ENCODE measurements at places on chromosomes 1 and 21.

GRCh38 chr1:226610671-226611070 is 62.1 kb downstream of the STUM start:
- DNase-seq = peak; percentile 17

GRCh38 chr1:195336812-195337211 is 1271.4 kb downstream of the KCNT2 start:
- no peak for DNase-seq

DNA sequence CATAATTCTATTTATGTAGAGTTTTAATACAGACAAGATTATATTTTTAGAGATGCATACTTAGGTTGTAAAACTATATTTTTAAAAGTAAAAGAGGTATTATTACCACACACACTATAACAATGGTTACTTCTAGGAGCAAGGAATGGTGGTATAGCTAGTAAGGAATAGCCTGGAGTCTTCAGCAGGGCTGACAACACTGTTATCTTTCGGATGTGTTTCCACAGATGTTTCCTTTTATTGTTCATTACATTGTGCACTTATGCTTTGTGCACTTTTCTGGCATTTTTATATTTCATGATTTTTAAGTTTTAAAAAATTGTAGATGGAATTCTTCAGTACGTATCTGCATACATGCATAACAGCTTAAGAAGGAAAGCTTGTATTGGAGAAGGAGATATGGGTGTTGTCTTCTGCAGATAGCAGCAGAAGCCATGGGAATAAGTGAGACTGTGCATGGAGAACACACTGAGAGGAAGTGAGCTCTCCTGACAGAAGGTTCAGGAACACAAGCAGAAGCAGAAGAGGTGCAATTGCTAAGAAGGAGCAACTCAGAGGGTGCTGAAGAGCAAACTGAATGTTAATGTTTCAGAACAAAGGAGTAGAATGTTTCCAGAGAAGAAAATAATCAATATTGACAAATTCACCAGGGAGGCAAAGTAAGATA is 91.8 kb downstream of the UCHL5 start:
- DNase-seq = no peak

- no peak for DNase-seq
These were observed 7.9 kb downstream of the CRABP2 start for GRCh38 chr1:156697481-156697880.

- no peak for DNase-seq
These were observed 74.1 kb upstream of the CD34 start for GRCh38 chr1:207984831-207985572.

Data from ovary (tissue), 10 donors.